D341Med (cell line): ENCODE measurements at places on chromosomes 1 and 21.

DNA sequence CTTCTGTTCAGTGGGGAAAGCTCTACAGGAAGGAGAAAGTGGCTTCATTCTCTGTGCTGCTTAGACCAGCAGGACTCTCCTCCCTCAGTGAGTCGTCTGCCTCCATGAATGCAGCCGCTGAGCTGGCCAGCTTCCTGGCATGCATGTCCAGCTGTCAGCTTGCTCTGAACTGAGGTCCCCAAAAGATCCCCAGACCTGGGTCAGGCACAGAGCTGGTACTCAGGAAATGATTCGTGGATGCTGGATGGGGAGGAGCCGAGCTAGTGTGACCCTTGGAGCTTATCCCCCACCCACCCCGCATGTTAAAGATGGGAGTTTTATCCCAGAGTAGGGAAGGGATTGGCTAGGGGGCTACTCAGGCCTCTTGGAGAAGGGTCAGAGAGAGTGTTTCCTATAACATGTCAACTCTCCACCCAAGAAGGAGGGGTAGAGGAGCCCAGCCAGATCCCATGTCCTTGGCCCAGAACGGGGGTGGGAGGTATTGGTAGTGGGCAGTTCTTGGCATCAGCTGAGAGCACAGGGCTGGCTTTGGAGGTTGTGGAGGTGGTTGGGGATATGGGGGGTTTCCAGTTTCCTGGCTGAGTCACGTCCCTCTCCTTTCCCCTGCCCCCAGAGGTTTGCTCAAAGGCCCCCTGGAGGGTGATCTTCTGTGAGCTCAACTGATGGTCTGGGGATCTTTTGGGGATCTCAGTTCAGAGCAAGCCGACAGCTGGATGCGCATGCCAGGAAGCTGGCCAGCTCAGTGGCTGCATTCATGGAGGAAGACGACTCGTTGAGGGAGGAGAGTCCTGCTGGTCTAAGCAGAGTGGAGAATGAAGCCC is 110.1 kb downstream of the FOXD2 start:
- no peak for DNase-seq

- DNase-seq, result no peak
Observed at GRCh38 chr21:40454057-40454456, 392.9 kb downstream of the DSCAM start.

DNA sequence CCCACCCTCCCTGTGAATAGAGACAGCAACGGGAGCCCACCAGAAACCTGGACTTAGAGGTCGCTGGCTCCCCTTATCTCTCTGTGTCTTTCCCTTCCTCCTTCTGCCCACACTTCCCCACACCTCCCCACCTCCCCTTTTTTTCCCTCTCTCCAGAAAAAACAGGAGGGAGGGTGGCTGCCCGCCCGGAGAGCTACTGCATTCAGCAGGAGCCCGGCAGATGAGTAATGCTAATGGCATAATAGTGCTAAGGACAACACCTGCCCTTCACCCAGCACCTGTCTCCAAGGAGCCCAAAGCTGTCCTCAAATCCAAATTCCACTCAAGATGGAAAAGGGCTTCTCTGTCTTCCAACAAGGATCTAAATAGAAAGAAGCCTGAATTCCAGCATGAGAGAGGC is 11.4 kb upstream of the PRELP start:
- no peak for DNase-seq

DNA sequence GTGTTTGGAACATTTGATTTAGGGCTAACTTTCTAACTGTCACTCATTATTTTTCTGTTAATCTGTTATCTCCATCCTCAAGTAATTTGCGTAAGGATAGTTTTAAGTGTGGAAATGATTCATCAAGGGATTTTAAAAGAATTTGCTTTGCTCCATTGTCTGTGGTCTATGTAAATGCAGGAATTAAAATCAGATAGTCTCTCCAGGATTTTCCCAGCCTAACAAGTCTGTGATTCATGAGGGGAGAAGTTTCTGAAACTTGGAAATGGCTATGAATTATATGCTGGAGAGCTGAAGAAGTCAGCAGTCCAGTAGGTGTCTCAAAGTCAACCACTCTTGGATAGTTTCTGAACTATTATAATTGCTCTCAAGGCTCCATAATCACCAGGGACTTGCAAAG is 264.5 kb downstream of the MRPL39 start:
- DNase-seq, result no peak

- no peak for DNase-seq
Observed at GRCh38 chr1:160539990-160540858, 17.2 kb upstream of the SLAMF6 start.

GRCh38 chr1:34682452-34683223 is 72.2 kb upstream of the GJB5 start:
- DNase-seq, result no peak

DNA sequence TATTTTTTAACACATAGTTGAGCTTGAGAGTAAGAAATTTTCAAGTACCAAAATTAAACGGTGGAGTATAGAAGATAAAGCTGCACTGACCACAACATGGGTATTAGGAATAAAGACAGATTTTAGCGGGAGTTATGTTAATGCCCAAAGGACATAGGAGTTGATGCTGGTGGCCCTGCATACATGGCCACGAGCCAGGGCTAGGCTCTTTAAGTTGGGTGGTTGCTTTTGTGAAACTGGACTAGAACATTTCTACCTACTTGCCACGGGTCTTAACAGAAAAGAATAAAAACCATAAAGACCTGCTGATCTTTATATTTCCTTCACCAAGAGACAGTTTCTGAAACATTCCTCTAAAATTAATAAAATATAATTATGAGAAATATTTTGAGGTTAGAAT is 14.9 kb downstream of the EDEM3 start:
- DNase-seq, result peak; percentile 32
